ENCODE measurements at places on chromosomes 1 and 21. TPM values are rescaled to one million over a fixed set of nuclear protein-coding genes. Genes with fewer than 3 reads are reported as not detected.
A peak's percentile ranks its signal among the peaks of the same experiment; 100 is the strongest.

- no peak for ATAC-seq
These were observed 118.9 kb downstream of the RGS21 start for GRCh38 chr1:192435704-192436103.

GRCh38 chr1:168763031-168763430, 34.0 kb upstream of the DPT start:
- ATAC-seq, result peak; percentile 20

- ATAC-seq, result no peak
These were observed 291.1 kb downstream of the USP25 start for GRCh38 chr21:16020878-16021277.

Gene JAM2
- total RNA-seq, result 49.7 TPM

Gene PKP1
- total RNA-seq, result 1.8 TPM
